Stimulated activated CD4-positive, alpha-beta T cell treated with anti-CD3 and anti-CD28 coated beads, Interleukin-1b, Interleukin-23, amount 100 ng/mL, for 4 hours (primary cell): ENCODE measurements at places on chromosomes 16 and 17.

DNA sequence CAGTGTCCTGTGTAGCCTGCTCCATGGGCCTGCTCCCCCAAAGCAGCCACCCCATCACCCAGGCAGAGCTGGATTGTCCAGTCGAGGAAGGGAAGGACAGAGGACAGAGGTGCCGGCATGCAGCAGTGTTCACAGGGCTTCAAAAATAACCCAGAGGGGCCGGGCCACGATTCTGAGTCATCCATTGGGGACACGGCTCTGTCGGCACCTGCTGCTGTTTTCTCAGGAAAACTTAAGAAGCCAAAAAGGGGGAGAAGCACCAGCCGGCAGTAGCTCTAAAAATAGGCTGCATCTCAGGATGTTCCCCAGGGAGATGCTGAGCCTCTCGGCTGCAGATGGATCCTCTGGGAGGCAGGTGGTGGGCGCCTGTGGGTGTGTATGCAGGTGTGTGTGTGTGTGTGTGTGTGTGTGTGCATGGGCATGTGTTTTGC is 1.6 kb downstream of the CA7 start:
- no peak for DNase-seq

DNA sequence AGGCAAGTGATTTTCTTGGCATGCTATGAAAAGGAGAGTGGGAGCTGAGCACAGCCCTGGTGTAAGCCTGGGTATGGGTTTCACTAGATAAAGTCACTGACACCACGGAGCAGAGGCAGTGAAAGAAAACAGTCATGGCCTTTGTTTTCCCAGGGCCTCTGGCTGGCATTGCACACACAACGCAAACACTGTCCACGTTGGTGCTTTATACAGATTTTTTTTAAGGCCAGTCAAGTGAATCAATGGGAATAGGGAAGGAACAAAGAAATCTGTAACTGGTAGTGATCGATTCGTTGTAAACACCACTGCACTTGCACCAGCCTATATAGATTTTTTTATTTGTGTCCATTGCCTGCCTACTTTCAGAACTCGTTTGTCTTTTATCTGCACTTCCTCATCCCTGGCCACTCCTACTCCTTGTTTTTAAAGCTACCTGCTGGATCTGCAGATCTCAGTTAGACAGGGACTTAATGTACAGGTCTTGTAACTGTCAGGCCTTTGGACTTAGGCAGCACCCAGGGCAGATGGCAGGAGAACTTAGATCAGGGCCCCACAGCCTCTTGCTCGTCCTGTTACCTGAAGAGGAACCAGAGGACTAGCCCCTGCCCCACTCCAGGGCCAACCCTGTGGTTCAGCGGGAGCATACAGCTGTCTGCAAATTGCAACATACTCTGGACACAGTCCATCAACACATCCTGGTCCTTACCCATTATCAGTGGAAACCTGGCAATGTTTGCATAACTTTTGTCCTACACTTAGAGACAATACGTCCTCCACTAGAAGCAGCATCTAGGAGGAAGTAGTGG is 10.6 kb upstream of the TMIGD1 start:
- no peak for DNase-seq

DNA sequence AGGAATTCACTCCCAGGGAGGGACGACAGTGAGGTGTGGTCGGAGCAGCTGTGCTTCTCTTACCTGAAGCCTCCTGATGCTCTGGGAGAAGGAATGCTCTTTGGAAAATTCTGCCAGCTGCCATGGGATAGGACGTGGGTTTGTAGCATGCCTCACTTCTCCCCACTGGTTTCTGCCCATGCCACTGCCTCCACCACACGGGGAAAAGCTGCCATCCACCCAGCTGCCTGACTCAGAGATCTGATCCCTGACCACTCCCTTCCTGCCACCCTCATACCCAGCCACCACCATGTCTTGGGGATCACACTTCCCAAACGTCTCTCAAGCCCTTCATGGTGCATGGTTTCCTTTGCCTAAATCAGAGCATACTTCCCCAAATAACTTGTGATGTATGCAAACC is 80.0 kb downstream of the CPPED1 start:
- no peak for DNase-seq

- no peak for DNase-seq
Measured at GRCh38 chr17:4087911-4088693, 54.7 kb downstream of the ZZEF1 start.

DNA sequence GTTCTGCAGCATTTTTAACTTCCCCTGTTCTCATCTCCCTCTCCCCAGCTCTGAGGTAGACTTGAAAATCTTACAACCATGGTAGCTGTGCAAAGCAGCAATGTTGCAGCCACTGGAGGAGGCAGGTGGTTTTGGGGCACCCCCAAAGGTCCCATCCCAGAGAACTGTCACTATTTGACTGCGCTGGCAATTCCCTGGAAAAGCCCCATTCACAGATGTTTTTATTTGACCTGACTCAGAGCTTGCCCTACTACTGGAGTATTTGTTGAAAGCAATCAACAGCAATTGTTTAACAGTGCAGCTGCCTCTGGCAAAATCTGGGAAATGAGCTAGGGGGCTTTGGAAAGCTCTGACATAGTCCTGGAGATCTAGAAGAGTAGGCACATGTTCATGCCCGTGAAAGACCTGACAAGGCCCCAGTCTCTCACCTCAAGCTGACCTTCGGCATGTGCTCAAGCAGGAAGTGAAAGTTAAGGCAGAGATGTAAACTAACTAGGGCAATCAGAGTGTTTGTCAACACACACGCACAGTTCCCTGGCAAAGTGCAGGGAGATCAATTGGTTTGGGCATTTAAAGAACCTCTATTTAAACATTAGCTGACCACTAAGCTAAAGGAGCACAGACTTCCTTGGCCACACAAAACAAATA is 19.7 kb upstream of the PIK3R5 start:
- no peak for DNase-seq

DNA sequence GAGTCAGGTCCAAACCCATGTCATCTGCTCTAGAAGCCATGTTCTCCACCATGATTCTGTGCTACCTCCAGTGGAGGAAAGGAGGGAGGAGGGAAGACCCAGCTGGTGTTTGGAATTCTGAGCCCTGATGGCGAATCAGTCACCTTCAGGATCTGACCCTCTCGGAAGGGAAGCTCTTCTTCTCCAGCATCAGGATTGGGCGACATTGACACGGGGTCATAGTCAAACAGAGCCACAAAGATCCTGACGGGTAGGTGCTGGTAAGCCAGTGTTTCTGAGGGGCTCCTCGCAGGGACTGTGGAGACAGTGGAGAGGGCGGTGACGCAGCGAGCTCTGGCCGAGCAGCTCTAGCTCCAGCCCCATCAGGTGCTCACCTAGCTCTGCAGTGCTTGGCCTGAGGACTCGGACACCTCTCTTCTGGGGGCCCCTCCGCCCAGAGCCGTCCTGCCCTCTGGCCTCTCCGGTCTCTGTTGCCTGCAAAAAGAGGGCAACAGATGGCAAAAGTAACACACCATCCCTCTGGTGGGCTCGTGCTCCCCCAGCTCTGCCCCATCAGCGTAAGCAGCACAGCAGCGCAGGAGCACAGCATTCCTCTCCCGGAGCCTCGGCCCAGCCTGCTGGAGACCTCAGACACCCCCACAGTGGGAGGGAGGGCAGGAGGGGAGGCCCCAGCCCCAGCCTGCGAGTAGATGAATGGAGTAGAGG is 21.0 kb downstream of the TSPOAP1 start:
- DNase-seq = no peak

- no peak for DNase-seq
Measured at GRCh38 chr16:76390476-76390875, 113.3 kb downstream of the CNTNAP4 start.
